Activated B cell treated with CpG ODN at 0.5 μM for 24 hours (primary cell): ENCODE measurements at places on chromosomes 5 and 9. TPM values are rescaled to one million over a fixed set of nuclear protein-coding genes. Genes with fewer than 3 reads are reported as not detected.

The BARHL1 gene
- total RNA-seq, result not detected in 2 replicates

DNA sequence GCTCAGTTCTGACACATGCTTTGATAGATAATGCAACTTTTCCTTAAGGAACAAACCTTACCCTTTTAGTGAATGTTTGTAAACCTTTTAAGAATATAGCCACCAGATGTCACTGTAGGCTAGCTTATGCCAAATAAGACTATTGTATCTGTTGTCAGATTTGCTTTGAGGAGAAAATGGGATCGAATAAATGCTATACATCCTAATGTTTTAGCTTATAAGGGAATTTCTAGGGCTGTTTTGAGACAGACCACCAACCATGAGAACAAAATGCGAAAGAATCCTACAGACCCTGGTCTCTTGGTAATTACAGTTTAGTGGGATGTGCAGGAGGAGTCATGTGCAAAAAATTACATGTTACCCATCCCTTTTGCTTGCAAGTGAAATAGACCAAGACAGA is 127.6 kb upstream of the NMUR2 start:
- no peak overlapping the region for H3K27ac ChIP-seq
- H3K4me3 ChIP-seq, result no peak overlapping the region

GRCh38 chr5:98568336-98568735 is 205.1 kb upstream of the RGMB start:
- no peak overlapping the region for H3K27ac ChIP-seq
- H3K4me1 ChIP-seq, result no peaks in the 10 kb centered on the region

The NR6A1 gene
- 2.3 and 3.1 TPM in 2 replicates for total RNA-seq

DNA sequence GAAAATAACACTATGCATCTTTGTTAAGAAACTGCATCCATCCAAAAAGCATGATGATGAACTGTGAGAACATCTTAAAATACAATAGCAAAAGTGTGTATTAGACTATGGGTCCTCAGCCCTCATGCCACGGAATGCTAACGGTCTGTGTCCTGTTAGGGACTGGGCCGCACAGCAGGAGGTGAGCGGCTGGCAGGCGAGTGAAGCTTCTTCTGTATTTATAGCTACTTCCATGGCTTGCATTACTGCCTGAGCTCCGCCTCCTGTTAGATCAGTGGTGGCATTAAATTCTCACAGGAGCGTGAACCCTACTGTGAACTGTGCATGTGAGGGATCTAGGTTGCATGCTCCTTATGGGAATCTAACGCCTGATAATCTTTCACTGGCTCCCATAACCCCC is 129.8 kb downstream of the NXNL2 start:
- H3K36me3 ChIP-seq, result no peaks in the 10 kb centered on the region
- H3K27me3 ChIP-seq, result no peaks in the 10 kb centered on the region
- H3K27ac ChIP-seq, result no peak overlapping the region
- H3K4me1 ChIP-seq, result no peaks in the 10 kb centered on the region
- DNase-seq, result no peak

DNA sequence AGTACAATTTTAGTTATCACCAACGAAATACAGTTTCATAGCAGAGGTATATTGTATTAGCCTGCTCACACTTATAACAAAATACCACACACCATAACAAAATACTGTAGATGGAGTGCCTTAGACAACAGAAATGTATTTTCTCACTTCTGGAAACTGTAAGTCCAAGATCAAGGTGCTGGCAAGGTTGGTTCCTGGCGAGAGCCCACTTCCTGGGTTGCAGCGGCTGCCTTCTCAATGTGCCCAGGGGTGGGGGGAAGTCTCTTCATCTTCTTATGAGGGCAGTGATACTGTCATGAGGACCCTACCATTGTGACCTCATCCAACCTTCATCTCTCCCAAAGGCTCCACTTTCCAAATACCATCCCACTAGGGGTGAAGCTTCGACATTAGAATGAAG is 30.5 kb upstream of the GADD45G start:
- H3K27me3 ChIP-seq, result peaks cover 19% of the 10 kb centered on the region
- no peak for DNase-seq
- H3K27ac ChIP-seq, result no peak overlapping the region
- H3K4me3 ChIP-seq, result no peak overlapping the region
- no peaks in the 10 kb centered on the region for H3K4me1 ChIP-seq

The BAAT gene
- not detected in 2 replicates for total RNA-seq

- no peak overlapping the region for H3K27ac ChIP-seq
- no peaks in the 10 kb centered on the region for H3K36me3 ChIP-seq
- peaks cover 20% of the 10 kb centered on the region for H3K27me3 ChIP-seq
- no peak for DNase-seq
- H3K4me3 ChIP-seq, result no peak overlapping the region
Measured at GRCh38 chr5:123486951-123487655, 24.9 kb upstream of the CSNK1G3 start.

DNA sequence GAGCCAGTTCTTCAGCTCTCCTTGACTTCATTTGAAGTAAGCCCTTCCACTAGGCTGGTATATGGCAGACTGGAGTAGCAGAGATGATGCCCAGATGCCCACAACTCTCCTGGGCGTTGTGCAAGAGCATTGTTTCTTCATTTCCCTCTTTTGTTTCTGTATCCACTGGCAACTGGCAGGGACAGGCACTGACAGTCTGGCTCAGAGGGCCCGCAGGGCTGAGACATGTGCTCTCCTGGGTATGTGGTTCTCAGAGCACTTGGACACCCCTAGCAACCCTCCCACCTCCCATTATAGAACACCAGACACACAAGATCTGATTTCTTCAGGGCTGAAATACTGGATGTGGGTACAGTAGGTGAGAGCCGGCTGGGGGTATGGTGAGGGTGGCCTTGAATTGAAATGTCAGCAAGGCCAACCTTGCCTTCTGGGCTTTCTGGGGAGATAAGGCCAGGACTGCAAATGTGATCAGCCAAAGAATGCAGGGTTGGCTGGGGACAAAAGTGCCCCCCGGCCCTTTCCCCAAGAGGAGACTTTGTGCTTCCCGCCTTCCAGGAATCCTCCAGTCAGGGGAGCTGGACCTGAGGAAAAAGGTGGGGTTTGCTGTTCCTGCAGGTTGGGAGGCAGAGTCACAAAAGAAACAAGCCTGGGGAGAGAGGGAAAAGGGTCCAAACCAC is 28.6 kb upstream of the CTNNA1 start:
- H3K36me3 ChIP-seq, result no peaks in the 10 kb centered on the region
- H3K4me1 ChIP-seq, result peaks cover 7% of the 10 kb centered on the region
- no peak overlapping the region for H3K4me3 ChIP-seq
- peaks cover 1% of the 10 kb centered on the region for H3K27me3 ChIP-seq

- no peaks in the 10 kb centered on the region for H3K4me1 ChIP-seq
- H3K36me3 ChIP-seq, result no peaks in the 10 kb centered on the region
Measured at GRCh38 chr5:16406630-16407029, 59.0 kb downstream of the ZNF622 start.

The FAM151B gene
- total RNA-seq, result 0.47 TPM in 1 of 2 replicates, not detected in the other

DNA sequence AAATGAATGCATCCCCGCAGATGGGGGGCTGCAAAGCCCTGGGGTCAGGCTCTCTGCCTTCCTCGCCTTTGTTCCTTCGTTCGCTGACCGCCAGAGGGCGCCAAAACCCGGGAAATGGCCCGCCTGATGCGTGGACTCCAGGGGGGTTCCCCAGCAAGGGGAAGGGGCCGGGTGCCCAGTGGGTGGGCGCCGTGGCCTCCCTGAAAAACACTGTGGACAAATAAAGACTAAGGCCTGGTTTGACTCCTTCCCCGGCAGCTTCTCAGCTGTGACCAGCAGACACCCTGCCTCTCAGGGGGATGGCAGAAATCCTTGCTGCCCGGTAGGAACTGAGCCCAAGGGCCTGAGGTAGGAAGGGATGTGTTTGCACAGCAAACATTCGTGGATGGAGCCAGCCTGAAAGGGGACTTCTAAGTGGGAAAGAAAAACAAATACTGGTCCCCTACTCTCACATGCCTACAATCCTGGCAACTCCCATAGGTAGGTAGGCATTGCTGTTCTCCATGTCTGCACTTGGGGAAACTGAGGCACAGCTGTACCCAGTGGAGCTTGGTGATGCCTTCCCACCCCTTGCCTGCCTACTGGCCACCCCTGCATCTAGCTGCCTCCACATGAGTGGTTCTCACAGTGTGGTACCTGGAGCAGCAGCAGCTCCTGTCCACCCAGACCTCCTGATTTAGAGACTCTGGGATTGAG is 57.7 kb downstream of the DUSP1 start:
- H3K27me3 ChIP-seq, result peaks cover 17% of the 10 kb centered on the region
- H3K27ac ChIP-seq, result no peak overlapping the region
- no peak overlapping the region for H3K4me3 ChIP-seq
- H3K36me3 ChIP-seq, result no peaks in the 10 kb centered on the region
- peak; percentile 76 for DNase-seq

The CDH12 gene
- total RNA-seq, result not detected in 2 replicates

The SPINK7 gene
- total RNA-seq, result not detected in 2 replicates

DNA sequence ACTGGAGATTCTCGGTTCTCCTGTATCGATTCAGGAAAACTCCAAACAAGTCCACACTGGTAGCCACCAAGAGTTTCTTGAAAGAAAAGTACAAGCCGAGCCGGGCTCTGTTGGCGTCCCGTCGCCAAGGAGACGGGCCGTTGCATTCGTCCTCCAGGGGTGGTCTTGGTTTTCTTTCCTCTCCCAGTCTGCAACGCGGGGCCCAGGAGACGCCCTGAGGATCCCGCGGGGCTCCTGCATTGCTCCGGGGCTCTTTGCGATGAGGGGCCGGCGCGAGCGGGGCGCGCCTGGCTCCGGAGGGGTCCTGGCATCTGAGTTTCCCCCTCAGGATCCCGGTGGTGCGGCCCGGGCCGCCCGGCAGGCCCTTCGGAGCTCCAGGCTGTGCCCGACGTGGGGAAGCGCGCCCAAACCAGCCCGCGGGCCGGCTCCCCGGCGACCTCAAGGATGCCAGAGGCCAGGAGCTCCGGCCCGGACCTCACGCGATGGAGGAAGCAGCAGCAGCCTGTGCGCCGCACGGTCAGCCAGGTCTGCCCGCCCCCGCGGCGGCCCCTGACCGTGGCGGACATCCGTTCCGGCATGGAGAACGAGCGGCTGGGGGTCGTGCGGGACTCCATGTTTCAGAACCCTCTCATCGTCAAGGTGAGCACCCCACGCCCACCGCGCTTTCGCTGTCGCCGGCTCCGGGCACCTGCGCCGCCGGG is at the start of gene CFAP77:
Gene CFAP77 (plus strand): TSS at position 384 of the 701 bp plus-strand sequence. CDS start 61 bp downstream, at position 445.
- peak; percentile 48 for DNase-seq
- peak within 1 kb of the TSS; percentile 78 for H3K4me3 ChIP-seq
- peaks cover 39% of the 10 kb centered on the region for H3K4me1 ChIP-seq

- H3K4me3 ChIP-seq, result no peak overlapping the region
- H3K27ac ChIP-seq, result no peak overlapping the region
- no peaks in the 10 kb centered on the region for H3K27me3 ChIP-seq
- peaks cover 4% of the 10 kb centered on the region for H3K4me1 ChIP-seq
- no peak for DNase-seq
Measured at GRCh38 chr9:6973089-6973488, 215.3 kb downstream of the KDM4C start.

The IFNA14 gene
- total RNA-seq, result not detected in 2 replicates

GRCh38 chr5:124034963-124035362 is 523.0 kb downstream of the CSNK1G3 start:
- H3K4me3 ChIP-seq, result peak overlapping the region; percentile 48
- H3K4me1 ChIP-seq, result peaks cover 52% of the 10 kb centered on the region
- H3K36me3 ChIP-seq, result no peaks in the 10 kb centered on the region
- peak overlapping the region; percentile 92 for H3K27ac ChIP-seq
- no peaks in the 10 kb centered on the region for H3K27me3 ChIP-seq

DNA sequence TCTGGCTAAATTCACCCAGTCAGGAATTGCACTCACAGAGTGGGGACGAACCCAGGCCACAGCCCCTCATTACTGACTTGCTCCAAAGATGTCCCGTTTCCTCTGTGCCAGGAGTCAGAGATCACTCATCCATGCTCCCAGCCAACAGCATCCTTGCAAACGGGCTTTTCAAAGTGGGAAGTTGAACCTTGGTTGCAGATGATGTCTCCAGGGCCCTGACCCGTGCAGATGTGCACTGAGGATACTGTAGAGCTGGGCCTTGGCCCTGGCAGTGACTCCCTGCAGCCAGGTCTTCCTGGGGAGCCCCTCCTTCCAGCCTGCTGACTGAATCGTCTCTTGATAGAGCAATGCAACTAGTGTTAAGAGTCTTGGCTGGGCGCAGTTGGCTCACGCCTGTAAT is 22.3 kb downstream of the TCF7 start:
- DNase-seq, result no peak
- H3K4me3 ChIP-seq, result no peak overlapping the region
- peaks cover 43% of the 10 kb centered on the region for H3K36me3 ChIP-seq
- peak overlapping the region; percentile 24 for H3K27ac ChIP-seq

The GPX8 gene
- total RNA-seq, result not detected in 2 replicates

The PRLR gene
- 2.3 and 3.7 TPM in 2 replicates for total RNA-seq

The PCDHGA4 gene
- 0.34 and 0.75 TPM in 2 replicates for total RNA-seq

GRCh38 chr5:127586066-127586770 is 62.7 kb upstream of the CTXN3 start:
- H3K27me3 ChIP-seq, result peaks cover 4% of the 10 kb centered on the region
- H3K4me3 ChIP-seq, result no peak overlapping the region
- DNase-seq, result no peak
- H3K4me1 ChIP-seq, result peaks cover 9% of the 10 kb centered on the region
- H3K27ac ChIP-seq, result no peak overlapping the region
- no peaks in the 10 kb centered on the region for H3K36me3 ChIP-seq

The IL5 gene
- total RNA-seq, result not detected in 2 replicates

DNA sequence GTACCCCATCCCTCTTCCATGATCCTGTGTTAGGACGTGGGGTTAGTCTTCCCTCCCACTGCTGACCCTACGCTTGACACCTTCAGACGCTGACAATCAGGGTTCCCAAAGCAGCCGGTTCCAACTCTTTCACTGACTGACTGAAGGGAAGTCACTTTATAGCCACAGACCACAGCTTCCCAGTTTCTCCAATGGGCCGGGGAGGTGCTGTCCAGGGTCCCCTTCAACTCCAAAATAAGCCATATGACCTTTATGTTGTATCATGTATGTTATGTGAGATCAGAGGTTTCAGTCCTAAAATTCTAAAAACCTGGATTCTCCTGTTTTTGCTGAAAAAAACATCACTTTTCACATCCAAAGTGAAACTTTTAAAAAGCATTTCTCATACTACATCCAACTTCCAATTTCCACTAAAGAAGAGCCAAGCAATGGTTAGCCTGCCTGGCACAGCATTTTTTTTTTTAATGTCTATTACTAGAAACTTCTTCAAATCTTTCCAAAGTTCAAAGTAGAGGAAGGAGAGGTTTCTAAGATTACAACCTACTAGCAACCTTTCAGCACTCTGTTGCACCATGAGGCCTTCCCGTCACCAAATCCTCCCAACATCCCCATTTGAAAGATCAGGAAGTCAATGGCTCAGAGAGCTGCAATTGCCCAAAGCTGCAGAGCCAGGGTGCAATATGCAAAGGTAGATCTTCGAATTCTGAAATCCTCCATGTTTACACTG is 5.2 kb downstream of the EPB41L4B start:
- no peaks in the 10 kb centered on the region for H3K36me3 ChIP-seq
- H3K27me3 ChIP-seq, result peaks cover 55% of the 10 kb centered on the region
- no peak overlapping the region for H3K4me3 ChIP-seq
- peaks cover 20% of the 10 kb centered on the region for H3K4me1 ChIP-seq

The IFNK gene
- not detected in 2 replicates for total RNA-seq

The TMEFF1 gene
- total RNA-seq, result 0.29 TPM in 1 of 2 replicates, not detected in the other

The LRRC19 gene
- not detected in 2 replicates for total RNA-seq

The SHC3 gene
- total RNA-seq, result not detected in 2 replicates

The CDO1 gene
- total RNA-seq, result not detected in 2 replicates

The MLANA gene
- not detected in 2 replicates for total RNA-seq

The SPINK4 gene
- not detected in 2 replicates for total RNA-seq

The PGGT1B gene
- 52.1 and 52.9 TPM in 2 replicates for total RNA-seq

GRCh38 chr5:129080766-129081165 is 13.8 kb upstream of the ISOC1 start:
- H3K36me3 ChIP-seq, result no peaks in the 10 kb centered on the region
- no peak overlapping the region for H3K4me3 ChIP-seq
- no peaks in the 10 kb centered on the region for H3K4me1 ChIP-seq
- DNase-seq, result no peak
- no peak overlapping the region for H3K27ac ChIP-seq

The SPATA31D4 gene
- not detected in 2 replicates for total RNA-seq
